ENCODE measurements at places on chromosomes 12 and 14. TPM values are rescaled to one million over a fixed set of nuclear protein-coding genes. Genes with fewer than 3 reads are reported as not detected.

The TAS2R43 gene
- not detected for total RNA-seq

The SLC6A12 gene
- 0.85 TPM for total RNA-seq

The PLA2G1B gene
- total RNA-seq: not detected

The CDH24 gene
- 7.8 TPM for total RNA-seq

The NID2 gene
- 1.1 TPM for total RNA-seq

The KIF26A gene
- not detected for total RNA-seq

The DEGS2 gene
- not detected for total RNA-seq

The SLC38A6 gene
- 7.7 TPM for total RNA-seq
